ENCODE measurements at places on chromosomes 3 and 15. TPM values are rescaled to one million over a fixed set of nuclear protein-coding genes. Genes with fewer than 3 reads are reported as not detected.

Gene TM6SF1
- 0.16 TPM for total RNA-seq

Gene UQCRC1
- total RNA-seq = 311 TPM

Gene GHRL
- 0.36 TPM for total RNA-seq

Gene GCNT3
- not detected for total RNA-seq

Gene WDR49
- total RNA-seq = 0.49 TPM

Gene FURIN
- total RNA-seq = 48.4 TPM

Gene NDN
- total RNA-seq = 68.5 TPM

Gene RARB
- 25.8 TPM for total RNA-seq

Gene C2CD4A
- not detected for total RNA-seq

Gene FBXO40
- total RNA-seq = not detected

Gene TM4SF18
- 0.32 TPM for total RNA-seq

Gene ARRDC4
- 121 TPM for total RNA-seq

Gene SNTN
- total RNA-seq = not detected

Gene COX17
- total RNA-seq = 4.5 TPM

Gene UBAP1L
- 2.2 TPM for total RNA-seq

Gene CLEC3B
- total RNA-seq = 9.9 TPM

All from hair follicle dermal papilla cell (primary cell).